Foreskin keratinocyte (primary cell): ENCODE measurements at places on chromosomes 6 and 20.

DNA sequence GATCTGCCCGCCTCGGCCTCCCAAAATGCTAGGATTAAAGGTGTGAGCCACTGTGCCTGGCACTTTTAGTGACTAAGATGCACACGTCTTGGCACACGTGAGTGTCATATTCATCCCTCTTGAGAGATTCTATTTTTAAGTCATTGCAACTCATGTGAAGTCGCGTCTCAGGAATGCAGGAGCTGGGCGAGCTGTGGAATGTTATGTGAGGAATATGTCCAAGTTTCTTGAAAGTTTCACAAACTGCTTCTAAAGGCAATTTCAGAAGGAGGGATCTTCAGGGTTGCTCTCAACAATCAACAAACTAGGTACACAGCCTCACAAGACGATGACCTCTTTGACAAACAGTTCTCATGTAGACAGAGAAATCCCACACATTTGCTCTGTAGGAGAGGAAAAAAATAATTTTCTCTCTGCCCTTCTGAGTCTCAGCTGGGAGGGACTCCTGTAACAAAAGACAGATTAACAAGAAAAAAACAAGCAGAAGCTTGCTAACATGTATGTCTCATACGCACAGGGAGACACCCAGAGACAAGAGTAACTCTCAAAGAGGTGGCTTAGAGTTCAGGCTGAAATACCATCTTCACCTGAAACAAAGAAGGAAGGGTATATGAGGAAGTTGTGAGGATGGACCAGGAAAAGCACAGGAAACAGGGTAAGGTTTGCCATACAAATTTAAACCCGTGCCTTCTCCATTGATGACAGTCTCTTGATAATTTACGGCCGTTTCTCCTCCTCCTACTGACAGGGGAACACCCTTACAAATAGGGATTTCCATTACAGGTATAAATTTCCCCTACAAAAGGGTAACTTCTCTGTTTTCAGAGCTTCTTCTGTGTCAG is 45.3 kb upstream of the FAM50B start:
- DNase-seq = peak; percentile 98

- DNase-seq = peak; percentile 32
Observed at GRCh38 chr6:146470091-146470770, 73.4 kb upstream of the RAB32 start.

- no peak for DNase-seq
Observed at GRCh38 chr6:100426744-100427338, 37.9 kb downstream of the SIM1 start.

DNA sequence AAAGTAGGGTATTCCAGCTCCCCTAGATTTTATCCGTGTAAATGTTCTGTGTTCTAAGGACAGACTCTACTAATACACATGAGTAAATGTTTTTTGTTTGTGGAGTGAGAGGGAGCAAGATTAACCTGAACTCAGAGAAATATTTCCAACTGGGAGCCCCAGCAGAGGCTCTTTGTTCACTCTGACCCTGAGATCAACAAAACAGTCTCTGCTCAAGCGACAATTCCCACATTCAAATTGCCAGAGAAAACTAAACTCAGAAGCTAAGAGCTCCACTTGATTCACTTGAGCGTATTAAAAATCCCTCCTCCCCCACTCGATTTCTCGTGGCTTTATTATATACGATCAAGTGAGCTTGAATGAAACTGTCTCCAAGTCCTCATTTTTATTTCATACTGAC is 413.9 kb upstream of the JARID2 start:
- no peak for DNase-seq

DNA sequence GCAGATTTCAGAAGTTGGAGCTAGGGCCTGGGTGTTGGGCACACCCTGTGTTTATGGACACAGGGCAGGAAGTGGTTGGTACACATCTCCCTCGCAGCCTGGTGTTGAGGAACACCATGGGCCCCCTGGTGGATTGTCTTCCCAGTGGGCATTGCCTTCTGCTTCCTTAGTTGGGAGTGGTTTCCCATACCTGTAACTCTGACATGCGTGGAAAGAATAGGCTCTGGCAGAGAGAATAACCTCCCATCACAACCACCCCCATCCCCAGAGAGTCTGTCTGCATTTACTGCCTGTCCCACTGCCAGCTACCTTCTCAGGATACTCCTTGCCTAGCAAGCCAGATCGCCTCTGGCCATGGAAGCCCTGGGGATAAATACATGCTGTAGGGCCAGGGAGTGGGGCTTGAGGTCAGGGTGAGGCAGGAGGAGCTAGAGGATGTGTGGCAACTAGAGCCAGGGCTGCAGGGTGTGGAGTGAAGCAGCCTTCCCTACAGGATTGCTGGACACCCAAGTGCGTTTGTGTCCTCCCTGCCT is 14.7 kb downstream of the LRRC73 start:
- DNase-seq = peak; percentile 34

- no peak for DNase-seq
Observed at GRCh38 chr20:36214684-36215256, 21.5 kb upstream of the AAR2 start.

GRCh38 chr6:92827104-92827503 is 592.3 kb downstream of the EPHA7 start:
- no peak for DNase-seq

DNA sequence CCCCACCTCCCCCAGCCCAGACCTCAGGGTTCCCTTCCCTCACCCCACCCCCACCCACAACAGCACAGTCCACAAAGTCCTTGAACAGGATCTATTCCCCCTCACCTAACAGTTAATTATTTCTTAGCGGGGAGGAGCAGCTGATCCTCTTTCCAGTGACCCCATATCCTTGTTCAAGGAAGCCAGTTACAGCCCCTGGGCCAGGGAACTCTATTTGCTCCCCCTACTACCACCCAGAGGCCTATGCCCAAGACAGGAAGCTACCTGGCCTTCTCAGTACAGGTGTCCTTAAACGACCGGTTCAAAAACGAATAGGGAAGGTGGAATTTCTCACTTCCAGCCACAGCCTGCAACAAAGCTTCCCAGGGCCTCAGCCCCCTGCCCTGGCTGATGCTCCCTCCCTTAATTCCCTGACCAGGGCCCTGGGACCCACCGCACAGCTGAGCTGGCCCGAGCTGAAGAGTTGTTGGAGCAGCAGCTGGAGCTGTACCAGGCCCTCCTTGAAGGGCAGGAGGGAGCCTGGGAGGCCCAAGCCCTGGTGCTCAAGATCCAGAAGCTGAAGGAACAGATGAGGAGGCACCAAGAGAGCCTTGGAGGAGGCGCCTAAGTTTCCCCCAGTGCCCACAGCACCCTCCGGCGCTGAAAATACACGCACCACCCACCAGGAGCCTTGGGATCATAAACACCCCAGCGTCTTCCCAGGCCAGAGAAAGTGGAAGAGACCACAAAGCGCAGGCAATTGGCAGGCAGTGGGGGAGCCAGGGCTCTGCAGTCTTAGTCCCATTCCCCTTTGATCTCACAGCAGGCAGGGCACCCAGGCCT is 778 bp downstream of the MCCD1 start:
- no peak for DNase-seq

DNA sequence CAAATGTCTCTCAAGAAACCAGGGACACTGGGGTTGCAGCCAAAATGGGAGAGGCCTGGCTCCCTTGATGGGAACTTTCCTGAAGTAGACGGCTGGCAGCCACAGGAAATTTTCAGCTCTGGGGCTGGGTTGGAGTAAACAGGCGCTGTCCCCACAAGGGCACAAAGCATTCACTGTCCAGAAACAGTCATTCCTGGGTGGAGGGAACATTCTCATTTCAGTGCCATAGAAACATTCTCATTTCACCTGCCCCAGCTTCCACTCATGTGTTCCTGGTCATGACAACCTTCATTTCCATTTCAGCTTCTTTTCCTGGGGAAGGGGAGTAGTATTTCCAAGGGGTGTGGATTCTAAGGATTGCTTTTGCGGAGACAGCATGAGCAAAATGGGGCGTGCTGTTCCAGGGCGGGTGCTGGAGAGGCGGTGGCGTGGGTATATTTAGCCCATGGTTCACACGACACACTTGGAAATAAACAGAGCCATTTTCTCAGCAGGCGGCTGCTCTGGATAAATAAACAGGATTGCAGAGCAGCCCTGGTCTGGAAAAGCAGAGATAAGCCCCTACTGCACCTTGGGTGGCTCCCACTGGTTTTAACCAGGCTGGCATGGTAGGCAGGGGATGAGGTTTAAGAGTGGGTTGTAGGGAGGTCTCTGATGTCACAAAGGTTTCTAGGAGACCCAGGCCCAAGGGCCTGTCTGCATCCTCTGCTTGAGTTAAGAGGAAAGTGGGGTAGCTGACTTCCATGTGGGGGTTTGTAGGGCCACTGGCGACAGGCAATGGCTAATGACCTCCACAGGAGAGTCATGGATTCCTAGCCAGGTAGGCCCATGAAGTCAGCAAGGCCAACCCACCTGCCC is 32.9 kb downstream of the COX4I2 start:
- no peak for DNase-seq

GRCh38 chr6:166360243-166361076 is 18.1 kb upstream of the SFT2D1 start:
- DNase-seq = peak; percentile 54

- no peak for DNase-seq
Observed at GRCh38 chr6:39330057-39330456, 7.6 kb upstream of the KCNK16 start.

GRCh38 chr6:132663661-132664060 is 4.7 kb upstream of the TAAR1 start:
- no peak for DNase-seq

DNA sequence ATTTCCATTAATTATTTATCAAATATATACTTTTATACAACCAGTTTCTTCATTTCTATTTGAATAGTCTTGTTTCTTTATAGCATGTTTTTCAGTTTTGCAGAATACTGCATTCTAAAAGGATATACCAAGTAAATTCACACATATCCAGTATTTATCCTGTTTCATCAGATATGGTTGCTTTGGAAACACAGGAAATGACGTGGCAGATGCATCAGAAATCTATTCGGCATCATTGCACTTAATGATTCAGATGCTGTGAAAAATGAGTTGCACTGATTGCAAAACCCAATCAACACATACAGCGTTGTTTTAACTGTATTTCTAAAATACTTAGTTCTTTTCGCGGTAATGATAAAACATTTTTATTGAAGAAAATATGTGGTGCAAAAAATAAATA is 594.9 kb downstream of the CDH26 start:
- no peak for DNase-seq

DNA sequence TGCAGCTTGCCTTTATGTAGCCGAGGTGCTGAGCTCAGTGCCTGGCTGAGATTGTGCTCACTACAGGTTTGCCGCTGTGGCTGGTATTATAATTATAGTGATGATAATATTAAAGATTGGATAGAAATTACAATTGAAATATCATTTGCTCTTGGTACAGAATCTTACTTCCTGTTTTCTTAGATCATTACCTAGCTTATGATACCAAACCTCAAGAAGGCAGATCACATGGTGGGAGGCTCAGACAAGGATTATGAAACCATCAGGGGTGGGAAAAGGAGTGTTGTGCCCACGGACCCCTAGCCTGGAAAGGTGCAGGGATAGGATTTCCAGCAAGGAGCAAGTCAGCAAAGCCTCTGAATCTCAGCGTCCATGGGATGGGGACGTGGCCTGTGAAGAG is 70.6 kb downstream of the IGF2R start:
- DNase-seq = no peak

DNA sequence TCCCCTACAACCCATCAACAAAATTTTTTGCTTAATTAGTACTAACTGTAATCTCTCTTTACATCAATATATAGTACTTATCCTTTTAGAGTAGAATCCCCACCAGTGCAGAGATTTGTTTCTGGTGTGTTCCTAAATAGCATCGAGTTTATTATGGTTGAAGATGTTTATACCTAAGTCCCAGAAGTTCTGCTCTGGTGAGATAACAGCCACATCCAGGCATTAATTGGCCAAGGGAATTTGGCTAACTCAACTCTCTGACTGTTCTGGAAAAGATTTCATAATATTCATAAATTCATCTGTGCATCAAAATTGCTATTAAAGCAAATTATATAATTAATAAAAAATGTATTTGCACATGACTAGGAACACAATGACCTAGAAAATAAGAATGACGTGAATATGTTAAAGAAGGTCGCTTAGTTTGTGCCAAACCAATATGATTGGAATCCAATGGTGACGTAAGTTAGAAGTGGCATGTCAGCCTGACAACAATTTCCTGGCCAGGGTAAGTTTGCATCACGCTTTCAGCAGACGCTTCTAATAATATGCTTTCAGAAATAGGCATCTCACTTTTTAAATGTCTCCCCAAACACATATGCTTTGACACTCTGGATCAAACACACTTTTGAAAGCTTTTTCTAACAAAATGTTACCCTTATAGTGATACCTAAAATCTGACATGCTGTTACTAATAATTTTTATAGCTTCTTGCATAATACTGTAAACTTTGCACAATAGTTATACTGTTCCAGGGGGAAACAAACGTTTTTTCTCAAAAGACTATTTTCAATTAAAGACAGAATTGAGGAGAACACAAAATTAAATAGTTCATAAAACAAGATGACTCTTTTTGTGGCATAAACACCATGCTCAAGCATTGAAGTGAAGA is 236.7 kb downstream of the TENT5A start:
- no peak for DNase-seq

GRCh38 chr6:139508023-139508422 is 133.6 kb upstream of the CITED2 start:
- DNase-seq = no peak

DNA sequence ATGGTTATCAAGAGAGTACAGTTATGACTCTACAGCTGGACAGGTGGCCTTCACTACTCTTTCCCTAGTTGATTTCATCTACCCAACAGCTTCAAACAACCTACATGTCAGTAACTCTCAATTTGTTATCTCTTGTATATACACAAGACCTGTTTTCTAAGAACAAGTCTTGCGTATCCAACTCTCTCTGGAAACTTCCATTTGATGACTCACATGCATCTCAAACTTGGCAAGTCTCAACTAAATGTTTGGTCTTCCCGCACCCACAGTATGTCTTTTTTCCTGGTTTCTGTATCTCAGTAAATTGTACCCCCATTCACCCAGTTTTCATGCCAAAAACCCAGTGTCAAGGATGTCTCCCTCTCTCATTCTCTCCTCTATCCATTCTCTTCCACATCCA is 97.7 kb downstream of the BTBD9 start:
- DNase-seq = peak; percentile 46
